ENCODE measurements at places on chromosomes 4 and X. TPM values are rescaled to one million over a fixed set of nuclear protein-coding genes. Genes with fewer than 3 reads are reported as not detected.

DNA sequence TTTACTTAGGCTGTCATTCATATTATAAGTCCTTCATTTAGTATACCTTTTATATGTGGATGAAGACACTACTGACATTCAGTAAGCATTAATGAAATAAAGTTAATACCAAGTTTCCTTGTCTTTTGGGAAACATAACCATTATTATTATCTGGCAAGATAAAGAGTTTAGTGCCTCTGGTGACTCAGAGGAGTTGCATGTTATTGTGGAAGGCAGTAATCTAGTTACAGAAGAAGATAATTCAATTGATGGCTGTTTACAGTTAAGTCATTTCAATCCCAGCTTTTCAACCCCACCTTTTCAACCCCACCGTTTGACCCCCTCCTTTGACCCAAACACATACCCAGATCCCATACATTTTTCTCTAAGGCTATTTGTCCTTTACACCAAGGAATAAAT is 143.8 kb downstream of the FANCB start:
- H3K27ac ChIP-seq: no peak overlapping the region
- peaks cover 2% of the 10 kb centered on the region for H3K27me3 ChIP-seq
- no peaks in the 10 kb centered on the region for H3K36me3 ChIP-seq
- no peak for DNase-seq

GRCh38 chr4:120749445-120750151 is 172.9 kb downstream of the PRDM5 start:
- peaks cover 10% of the 10 kb centered on the region for H3K36me3 ChIP-seq
- peak overlapping the region; percentile 11 for H3K4me3 ChIP-seq
- H3K27me3 ChIP-seq: no peaks in the 10 kb centered on the region
- H3K4me1 ChIP-seq: peaks cover 11% of the 10 kb centered on the region

DNA sequence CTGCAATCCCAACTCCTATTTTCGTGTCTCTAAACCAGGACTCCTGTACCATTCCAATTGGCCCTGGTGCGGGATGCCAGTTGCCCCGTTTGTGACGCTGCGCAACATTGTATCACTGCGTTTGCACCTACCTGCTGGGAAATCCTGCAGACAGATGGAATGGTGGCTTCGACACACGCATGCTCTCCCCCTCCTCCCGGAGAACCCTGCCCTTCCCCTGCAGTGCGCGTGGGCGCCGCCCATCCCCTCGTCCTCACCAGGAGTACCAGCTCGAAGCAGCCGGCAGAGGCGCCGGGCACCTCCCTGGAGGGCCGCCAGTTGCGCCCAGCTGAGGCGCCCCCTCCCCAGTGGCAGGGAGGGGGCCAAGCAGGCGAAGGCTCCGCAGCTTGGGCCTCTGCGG is 1.4 kb downstream of the DGKK start:
- DNase-seq: no peak
- no peaks in the 10 kb centered on the region for H3K36me3 ChIP-seq
- peaks cover 48% of the 10 kb centered on the region for H3K27me3 ChIP-seq
- peaks cover 5% of the 10 kb centered on the region for H3K4me1 ChIP-seq

GRCh38 chr4:59127743-59128142 is 2017.6 kb upstream of the IGFBP7 start:
- H3K27ac ChIP-seq: no peak overlapping the region
- no peaks in the 10 kb centered on the region for H3K4me1 ChIP-seq
- H3K4me3 ChIP-seq: no peak overlapping the region
- no peaks in the 10 kb centered on the region for H3K27me3 ChIP-seq
- DNase-seq: no peak
- no peaks in the 10 kb centered on the region for H3K36me3 ChIP-seq

DNA sequence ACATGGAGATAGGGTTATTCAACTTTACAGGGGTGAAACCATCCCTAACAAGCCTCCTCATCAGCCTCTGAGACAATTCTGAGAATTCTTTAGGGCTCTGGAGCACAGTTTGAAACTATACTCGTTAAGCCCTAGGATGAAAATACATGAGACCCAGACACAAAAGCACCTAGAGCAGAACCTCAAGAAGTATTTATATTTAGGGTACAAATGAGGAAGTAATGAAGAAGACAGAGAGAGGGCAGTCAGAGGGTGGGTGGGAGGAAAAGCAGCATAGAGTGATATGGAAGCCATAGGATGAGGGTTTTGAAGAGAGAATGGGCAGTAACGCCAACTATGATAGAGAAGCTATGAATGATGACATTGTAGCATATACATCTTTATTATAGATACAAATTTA is 250.3 kb downstream of the DCLK2 start:
- no peak for DNase-seq
- no peaks in the 10 kb centered on the region for H3K27me3 ChIP-seq
- peaks cover 6% of the 10 kb centered on the region for H3K36me3 ChIP-seq
- H3K4me3 ChIP-seq: no peak overlapping the region
- no peak overlapping the region for H3K27ac ChIP-seq

DNA sequence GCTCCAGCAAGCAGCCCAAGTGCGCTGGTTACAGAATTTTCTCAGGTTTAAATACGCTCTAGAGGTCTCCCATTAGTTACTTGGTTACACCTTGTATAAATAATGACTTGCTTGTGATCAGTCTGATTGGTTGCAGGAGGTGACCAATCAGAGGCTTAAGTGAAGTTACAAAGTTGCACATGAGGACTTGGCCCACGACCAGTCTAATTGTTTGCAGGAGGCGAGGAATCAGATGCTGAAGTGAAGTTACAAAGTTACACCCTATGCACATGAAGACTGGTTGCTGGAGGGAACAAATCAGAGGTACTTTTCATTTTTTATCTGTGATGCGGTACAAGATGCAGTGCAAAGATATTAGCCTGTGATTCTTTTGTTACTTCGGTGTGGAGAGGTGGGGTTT is 80.7 kb downstream of the UBE2NL start:
- DNase-seq: no peak
- no peaks in the 10 kb centered on the region for H3K4me1 ChIP-seq
- H3K27me3 ChIP-seq: no peaks in the 10 kb centered on the region
- H3K36me3 ChIP-seq: no peaks in the 10 kb centered on the region
- no peak overlapping the region for H3K4me3 ChIP-seq

- no peaks in the 10 kb centered on the region for H3K36me3 ChIP-seq
- DNase-seq: no peak
- H3K4me3 ChIP-seq: no peak overlapping the region
These were observed 64.3 kb downstream of the TIGD2 start for GRCh38 chr4:89175611-89176010.

- H3K27ac ChIP-seq: no peak overlapping the region
- peaks cover 3% of the 10 kb centered on the region for H3K27me3 ChIP-seq
- H3K36me3 ChIP-seq: no peaks in the 10 kb centered on the region
- peaks cover 2% of the 10 kb centered on the region for H3K4me1 ChIP-seq
- no peak for DNase-seq
These were observed 10.9 kb downstream of the GC start for GRCh38 chr4:71773004-71773403.

- H3K36me3 ChIP-seq: no peaks in the 10 kb centered on the region
- no peaks in the 10 kb centered on the region for H3K27me3 ChIP-seq
- no peak overlapping the region for H3K27ac ChIP-seq
- no peak for DNase-seq
- H3K4me1 ChIP-seq: no peaks in the 10 kb centered on the region
- H3K4me3 ChIP-seq: no peak overlapping the region
These were observed 131.0 kb upstream of the CXXC4 start for GRCh38 chr4:104625706-104626105.

DNA sequence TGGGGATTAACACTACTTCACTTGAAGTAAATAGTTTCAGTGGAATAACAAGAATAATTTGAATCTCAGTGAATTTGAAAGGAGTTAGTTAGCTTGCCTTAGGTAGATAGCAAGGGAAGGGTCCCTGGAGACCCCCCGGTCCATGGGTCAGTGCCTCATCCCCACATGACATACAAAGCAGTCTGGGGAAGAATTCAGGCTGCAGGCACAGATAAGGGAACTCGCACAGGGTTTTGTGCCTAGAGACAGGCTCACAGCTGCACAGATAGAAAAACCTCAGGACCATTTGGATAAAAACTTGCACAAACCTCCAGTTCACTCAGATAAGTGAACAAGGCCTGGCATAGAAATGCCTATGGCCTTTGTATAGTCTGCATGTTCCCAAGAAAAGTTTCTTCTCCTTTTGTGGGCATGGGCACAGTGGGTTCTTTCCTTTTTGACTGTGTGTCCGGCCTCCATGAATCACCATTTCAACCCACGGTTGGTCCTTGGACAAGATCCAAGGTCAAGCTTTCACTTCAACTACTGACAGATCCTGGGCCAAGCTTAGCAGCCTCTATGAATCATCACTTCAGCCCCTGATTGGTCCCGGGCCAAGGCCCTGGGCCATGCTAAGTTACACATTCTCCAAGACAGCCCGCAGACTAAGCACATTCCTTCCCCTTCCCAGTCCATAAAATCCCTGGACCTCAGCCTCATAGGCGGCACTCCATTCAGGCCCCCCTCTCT is 108.3 kb upstream of the KLHL4 start:
- H3K27me3 ChIP-seq: no peaks in the 10 kb centered on the region
- no peak overlapping the region for H3K27ac ChIP-seq
- H3K4me3 ChIP-seq: no peak overlapping the region
- no peak for DNase-seq
- H3K36me3 ChIP-seq: no peaks in the 10 kb centered on the region

DNA sequence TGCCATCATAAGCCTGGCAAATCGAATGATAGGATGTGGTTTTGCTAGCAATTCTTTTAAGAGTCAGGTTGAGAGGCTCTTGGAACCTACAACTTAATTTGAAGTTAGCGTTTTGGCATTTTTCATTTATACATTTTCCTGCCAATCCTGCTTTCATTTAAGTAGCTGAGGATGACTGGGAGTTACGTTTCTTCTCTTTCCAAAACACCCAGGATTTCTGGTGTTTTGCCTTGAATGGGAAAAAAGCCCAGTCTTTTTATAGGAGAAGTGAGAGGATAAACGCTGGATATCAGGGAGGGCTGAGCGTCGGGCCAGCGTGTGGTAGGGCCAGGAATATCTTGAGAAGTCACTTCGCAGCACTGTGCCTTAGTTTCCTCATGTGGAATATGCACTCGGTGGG is 174.2 kb upstream of the HAND2 start:
- H3K27ac ChIP-seq: no peak overlapping the region
- no peak for DNase-seq
- H3K36me3 ChIP-seq: no peaks in the 10 kb centered on the region
- no peaks in the 10 kb centered on the region for H3K27me3 ChIP-seq
- no peaks in the 10 kb centered on the region for H3K4me1 ChIP-seq

GRCh38 chr4:18798123-18798522 is 776.6 kb upstream of the LCORL start:
- no peak for DNase-seq
- H3K36me3 ChIP-seq: no peaks in the 10 kb centered on the region
- H3K27me3 ChIP-seq: no peaks in the 10 kb centered on the region

DNA sequence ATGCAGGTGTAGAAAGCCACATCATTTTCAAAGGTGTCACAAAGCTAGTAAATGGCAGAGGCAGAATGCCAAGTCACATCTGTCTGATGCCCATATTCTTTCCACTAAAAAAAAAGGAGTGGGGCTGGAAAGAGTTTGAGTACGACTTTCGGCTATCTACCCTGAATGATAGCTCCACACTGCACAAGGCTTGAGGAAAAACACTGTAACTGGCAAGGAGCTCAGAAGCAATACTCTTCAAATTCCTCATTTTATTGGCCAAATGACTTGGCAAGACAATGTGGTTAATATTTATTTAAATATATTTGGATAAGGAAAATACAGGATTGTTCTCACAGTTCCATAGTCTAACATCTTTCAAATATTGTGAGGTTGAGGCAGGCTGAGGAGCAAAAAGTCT is 5.4 kb upstream of the ADH1C start:
- no peak overlapping the region for H3K27ac ChIP-seq
- no peak for DNase-seq
- no peak overlapping the region for H3K4me3 ChIP-seq
- peaks cover 3% of the 10 kb centered on the region for H3K4me1 ChIP-seq

- no peak for DNase-seq
- no peaks in the 10 kb centered on the region for H3K27me3 ChIP-seq
- no peak overlapping the region for H3K4me3 ChIP-seq
These were observed 126.4 kb upstream of the GATB start for GRCh38 chr4:151887031-151887815.

DNA sequence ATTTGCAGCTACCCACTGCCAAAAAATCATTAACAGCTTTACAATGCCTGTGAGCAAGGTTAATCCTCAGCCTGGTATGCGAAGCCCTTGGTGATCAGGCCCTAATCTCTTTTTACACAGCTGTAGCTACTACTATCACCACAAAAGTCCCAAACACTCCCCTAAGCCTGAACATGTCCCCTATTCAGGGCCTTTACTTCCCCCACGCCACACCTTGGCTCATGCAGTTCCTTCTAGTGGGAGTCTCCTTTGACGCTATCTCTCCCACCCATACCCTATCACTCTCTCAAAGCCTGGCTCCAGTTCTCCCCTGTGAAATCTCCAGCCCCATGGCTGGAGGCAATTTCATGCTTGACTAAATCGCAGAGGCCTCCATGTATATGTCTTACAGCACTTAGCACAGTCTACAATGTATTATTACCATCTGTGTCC is 90.6 kb upstream of the CBR4 start:
- no peak overlapping the region for H3K4me3 ChIP-seq
- no peak overlapping the region for H3K27ac ChIP-seq
- no peak for DNase-seq
- H3K4me1 ChIP-seq: no peaks in the 10 kb centered on the region
- peaks cover 2% of the 10 kb centered on the region for H3K27me3 ChIP-seq

GRCh38 chr4:110190249-110190648 is 8.2 kb downstream of the ELOVL6 start:
- no peak overlapping the region for H3K4me3 ChIP-seq
- DNase-seq: no peak
- H3K36me3 ChIP-seq: peaks cover 9% of the 10 kb centered on the region

GRCh38 chr4:7657545-7658297 is 223.0 kb upstream of the PSAPL1 start:
- peaks cover 2% of the 10 kb centered on the region for H3K4me1 ChIP-seq
- H3K4me3 ChIP-seq: no peak overlapping the region
- no peak overlapping the region for H3K27ac ChIP-seq
- H3K27me3 ChIP-seq: peaks cover 13% of the 10 kb centered on the region
- DNase-seq: no peak

- no peaks in the 10 kb centered on the region for H3K36me3 ChIP-seq
- no peaks in the 10 kb centered on the region for H3K27me3 ChIP-seq
These were observed 811.5 kb upstream of the FRG1 start for GRCh38 chr4:189129044-189129694.

GRCh38 chr4:74308215-74308614 is at the start of gene EPGN:
Gene EPGN (plus strand): TSS chr4:74308470. CDS start chr4:74308534, 64 bp downstream.
- H3K4me1 ChIP-seq: peaks cover 6% of the 10 kb centered on the region
- peak within 1 kb of the TSS; percentile 33 for H3K4me3 ChIP-seq
- no peak for DNase-seq

DNA sequence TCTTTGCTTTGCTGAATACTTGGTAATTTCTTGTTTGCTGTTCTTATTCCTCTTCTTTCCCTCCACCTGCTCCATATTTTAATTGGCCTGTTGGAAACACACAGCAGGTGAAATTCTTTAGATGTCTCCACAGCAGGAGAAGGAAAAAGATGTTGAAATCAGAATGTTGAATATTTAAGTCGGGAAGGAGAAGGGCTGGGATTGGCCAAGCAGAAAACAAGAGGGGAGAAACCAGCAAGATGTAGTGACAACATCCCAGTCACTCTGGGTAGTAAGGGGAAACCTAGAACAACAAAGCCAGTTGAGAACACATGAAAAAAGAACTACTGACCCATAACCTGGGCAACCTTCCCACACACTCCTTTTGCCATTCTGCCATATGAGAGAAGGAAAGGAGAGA is 37.3 kb upstream of the STAG2 start:
- no peaks in the 10 kb centered on the region for H3K27me3 ChIP-seq
- H3K36me3 ChIP-seq: no peaks in the 10 kb centered on the region

KIT gene
- total RNA-seq: 1.1 TPM

SPATA4 gene
- not detected for total RNA-seq

DUX4 gene
- not detected for total RNA-seq

ANKRD50 gene
- total RNA-seq: 0.11 TPM

ZDHHC9 gene
- 6.7 TPM for total RNA-seq

GAGE12F gene
- total RNA-seq: not detected

TMPRSS11B gene
- total RNA-seq: not detected

SLC7A11 gene
- 1.3 TPM for total RNA-seq

MTTP gene
- 0.43 TPM for total RNA-seq

Measured in activated naive CD8-positive, alpha-beta T cell treated with anti-CD3 and anti-CD28 coated beads, Interleukin-2, amount 10 ng/mL, durations not matched to agents 7 days and 5 days (primary cell).